Stimulated activated effector memory CD8-positive, alpha-beta T cell treated with anti-CD3 and anti-CD28 coated beads, Interleukin-12 subunit alpha, Interleukin-12 subunit beta, amount 100 ng/mL, for 72 hours (primary cell): ENCODE measurements at places on chromosomes 7 and 10.

- DNase-seq = no peak
Observed at GRCh38 chr7:99409806-99410205, 1.0 kb downstream of the BUD31 start.

GRCh38 chr7:100827330-100828226 is at the start of gene EPHB4:
Gene EPHB4 (minus strand): TSS chr7:100827523. CDS start chr7:100827030, 493 bp downstream.
- no peak for DNase-seq

DNA sequence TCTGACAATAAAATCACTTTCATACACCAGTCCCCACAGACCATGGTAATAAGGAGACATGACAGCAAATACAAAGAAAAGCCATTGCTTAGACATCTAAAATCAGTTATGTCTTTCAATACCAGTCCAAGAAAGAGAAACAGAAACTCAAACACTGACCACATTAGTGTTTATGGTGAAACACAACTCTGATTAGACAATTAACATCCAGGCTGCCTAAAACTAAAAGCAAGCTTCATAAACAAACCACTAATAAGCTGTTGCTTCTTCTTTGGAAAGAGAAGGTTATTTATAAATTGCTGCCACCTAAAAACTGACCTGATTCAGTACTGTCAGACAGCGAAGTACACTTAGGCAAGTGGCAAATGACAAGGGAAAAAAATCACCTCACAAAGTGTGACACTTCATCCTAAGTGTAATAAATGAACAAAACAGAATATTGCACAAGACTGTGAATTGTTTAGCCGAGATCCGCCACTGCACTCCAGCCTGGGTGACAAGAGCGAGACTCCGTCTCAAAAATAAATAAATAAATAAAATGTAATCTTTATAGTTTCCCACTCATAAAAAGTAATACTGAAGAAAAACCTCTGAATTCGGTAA is 277.4 kb downstream of the PARD3 start:
- DNase-seq = no peak

- no peak for DNase-seq
Observed at GRCh38 chr10:21985541-21985940, 18.0 kb downstream of the DNAJC1 start.

DNA sequence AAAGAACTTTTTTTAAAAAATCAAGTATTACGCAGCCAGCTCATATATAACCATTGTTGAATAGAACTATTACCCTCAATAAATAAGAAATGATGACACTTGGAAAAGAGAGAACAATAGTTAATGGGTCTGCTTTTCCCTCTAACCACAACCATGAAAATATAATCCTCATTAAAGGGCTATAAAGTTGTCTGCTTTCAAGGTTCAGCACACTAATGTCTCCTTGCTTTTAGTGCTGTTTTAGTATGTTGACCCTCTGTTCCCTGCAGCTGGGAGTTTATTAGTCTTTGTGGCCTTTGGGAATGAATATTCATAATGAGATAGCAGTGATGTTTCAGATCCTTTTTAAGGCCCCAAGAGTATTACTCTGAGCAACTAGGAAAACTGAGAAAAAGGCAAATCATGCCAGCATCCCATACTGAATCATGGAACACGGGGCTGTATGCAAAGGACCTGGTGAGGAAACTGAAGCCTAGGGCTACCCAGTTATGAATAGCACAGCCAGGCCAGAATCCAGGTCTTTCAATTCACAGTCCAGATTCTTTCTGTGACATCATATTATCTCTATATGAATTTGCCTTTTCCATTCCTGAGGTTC is 332.0 kb upstream of the LRGUK start:
- no peak for DNase-seq

DNA sequence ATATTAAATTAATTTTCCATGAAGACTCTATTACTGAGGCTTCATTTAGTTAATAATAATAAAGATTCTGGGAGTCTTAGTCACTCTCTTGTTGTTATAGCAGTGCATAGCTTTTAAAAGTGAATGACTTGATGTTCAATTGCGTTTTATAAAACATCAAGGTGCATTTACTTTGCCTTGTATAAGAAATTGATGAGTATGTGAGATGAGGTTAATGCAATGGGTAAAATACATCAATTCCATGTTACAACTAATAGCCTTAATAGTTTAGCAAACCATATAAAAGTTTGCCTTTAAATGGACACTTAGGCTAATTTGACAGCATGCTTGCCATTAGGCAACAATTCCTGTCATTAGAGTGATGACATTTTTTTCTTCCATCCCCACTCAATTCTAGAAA is 173.6 kb upstream of the TEX47 start:
- no peak for DNase-seq

DNA sequence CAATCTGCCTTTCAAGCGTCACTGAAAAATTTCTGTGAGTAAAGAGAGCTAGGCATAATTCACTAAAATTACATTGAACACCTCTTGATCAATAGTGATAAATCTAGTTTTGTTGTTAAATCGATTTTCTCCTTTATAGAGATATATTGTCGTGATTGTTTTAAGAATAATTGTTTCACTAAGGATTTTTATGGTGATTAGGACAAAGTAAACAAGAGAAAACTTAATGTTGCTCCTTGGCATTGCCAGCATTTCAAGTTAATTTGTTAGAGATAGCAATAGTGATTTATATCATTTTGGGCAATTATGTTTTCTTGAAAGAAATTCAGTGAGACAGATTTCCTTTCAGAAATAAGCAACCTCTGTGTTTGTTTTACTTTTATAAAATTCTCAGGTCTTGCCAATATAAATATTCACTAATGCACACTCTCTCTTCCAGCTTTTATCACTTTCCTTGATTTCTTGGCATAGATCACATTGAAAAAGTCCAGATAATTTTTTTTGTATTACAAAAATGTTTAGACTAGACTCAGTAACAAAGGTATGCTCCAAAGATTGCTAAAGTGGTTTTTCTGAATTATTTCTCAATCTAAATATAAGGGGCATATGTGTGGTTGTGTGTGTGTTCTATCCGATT is 538.7 kb downstream of the TFEC start:
- DNase-seq = no peak

GRCh38 chr7:73718438-73718881 is 1.0 kb downstream of the STX1A start:
- no peak for DNase-seq

GRCh38 chr10:69409968-69410367 is 6.8 kb downstream of the TACR2 start:
- DNase-seq = no peak

DNA sequence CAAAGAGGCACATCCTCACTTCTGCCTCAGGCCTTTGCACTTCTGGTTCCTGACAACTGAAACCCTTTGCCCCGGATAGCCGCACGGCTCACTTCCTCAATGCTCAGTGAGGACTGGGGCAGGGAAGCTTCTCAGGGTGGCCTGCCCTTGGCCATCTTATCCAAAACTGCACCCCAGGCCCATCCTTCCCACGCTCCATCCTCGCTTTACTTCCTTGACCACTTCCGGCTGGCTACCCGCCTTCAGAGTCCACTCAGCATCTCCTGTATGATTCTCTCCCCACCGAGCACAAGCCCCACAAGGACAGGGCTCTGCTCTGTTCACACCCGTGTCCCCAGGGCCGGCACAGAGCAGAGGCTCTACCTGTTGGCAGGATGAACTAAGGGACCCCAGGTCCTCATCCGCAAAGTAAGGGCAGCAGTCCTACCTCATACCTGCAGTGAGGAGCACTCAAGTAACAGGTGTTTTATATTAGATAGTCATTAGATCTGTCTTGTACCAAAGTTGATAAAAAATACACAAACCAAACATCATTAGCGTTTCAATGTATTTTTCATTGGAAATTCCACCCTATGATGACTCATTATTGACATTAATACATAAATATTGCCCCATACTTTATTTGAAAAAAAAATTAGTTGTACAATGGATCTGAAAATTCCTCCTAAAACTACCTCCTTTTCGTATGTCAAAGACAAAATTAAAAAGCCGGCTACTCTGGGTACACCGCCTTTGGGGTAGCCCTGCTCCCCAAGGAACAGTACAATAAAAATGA is 35.0 kb downstream of the GNA12 start:
- DNase-seq = no peak

DNA sequence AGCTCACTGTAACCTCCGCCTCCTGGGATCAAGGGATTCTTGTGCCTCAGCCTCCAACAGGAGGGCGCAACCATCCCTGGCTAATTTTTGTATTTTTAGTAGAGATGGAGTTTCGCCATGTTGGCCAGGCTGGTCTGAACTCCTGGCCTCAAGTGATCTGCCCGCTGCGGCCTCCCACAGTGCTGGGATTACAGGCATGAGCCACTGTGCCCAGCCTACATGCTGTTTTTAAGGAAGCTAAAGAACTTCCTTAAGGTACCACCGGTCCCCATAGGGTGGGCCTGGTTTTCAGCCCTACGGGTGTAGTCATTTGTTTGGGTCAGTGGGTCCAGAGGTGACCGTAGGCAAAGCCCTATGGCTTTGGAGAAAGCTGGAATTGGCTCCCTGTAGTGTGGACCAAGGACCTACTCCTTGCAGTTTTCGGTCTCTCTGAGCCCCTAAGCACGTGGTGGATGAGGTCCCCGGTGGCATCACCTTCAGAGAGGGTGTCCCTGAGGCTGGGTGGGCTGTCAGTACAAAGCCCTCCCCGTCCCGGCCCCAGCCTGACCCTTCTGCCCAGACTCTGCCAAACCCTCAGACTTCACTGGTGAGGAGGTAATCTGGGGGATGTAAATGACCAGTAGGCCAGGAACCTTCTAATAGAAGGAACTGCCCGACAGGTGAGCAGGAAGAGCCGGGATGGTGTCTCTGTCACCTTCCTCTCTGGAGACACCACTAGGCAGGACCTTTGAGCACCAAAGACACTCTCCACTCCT is 30.5 kb downstream of the ANXA11 start:
- no peak for DNase-seq

- DNase-seq = no peak
Observed at GRCh38 chr7:157389951-157390730, 53.3 kb downstream of the DNAJB6 start.

DNA sequence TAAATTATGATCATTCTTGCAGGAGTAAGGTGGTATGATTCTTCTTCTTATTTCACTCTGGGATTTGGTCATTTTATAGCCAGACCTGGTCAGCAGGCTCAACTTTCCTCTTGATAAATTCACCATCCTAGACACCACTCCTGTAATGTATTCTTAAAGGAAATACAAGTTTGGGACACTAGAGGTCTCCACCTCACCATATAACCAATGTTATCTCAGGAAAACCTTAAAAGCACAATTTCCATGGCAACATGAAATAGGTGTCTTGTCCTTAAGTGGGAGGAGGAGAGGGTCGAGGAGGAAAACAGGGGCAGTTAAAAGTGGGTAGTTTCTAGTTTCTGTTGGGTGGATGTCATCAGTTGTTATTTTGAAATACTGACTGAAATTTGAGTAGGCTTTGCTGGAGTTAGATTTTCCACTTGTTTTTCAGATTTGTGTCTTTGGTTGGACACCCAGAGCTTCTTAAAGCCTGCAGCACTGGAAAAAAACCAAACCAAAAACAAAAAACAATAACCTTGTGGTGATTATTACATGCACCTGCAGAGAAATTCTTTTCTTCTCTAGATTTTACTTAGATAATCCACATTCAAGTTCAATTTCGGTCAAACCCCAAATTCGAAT is 163.1 kb downstream of the PRKCQ start:
- DNase-seq = no peak

DNA sequence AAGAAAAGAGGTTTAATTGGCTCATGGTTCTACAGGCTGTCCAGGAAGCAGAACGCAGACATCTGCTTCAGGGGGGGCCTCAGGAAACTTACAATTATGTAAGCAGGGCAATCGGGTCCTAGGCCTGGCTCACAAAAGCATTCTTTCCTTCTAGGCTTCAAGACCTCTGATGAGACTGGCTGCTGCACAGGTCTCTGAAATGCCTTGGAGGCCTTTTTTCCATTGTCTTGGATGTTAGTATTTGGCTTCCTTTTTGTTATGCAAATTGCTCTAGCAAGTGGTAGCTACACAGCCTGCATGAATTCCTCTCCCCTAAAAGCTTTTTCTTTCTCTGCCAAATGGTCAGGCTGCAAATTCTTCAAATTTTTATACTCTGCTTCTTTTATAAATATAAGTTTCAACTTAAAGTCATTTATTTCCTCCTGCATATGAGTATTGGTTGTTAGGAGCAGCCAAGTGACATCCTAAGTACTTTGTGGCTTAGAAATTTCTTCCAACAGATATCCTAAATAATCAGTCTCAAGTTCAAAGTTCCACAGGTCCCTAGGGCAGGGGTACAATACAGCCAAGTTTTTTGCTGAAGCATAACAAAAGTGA is 83.1 kb upstream of the SEMA3A start:
- DNase-seq = no peak

DNA sequence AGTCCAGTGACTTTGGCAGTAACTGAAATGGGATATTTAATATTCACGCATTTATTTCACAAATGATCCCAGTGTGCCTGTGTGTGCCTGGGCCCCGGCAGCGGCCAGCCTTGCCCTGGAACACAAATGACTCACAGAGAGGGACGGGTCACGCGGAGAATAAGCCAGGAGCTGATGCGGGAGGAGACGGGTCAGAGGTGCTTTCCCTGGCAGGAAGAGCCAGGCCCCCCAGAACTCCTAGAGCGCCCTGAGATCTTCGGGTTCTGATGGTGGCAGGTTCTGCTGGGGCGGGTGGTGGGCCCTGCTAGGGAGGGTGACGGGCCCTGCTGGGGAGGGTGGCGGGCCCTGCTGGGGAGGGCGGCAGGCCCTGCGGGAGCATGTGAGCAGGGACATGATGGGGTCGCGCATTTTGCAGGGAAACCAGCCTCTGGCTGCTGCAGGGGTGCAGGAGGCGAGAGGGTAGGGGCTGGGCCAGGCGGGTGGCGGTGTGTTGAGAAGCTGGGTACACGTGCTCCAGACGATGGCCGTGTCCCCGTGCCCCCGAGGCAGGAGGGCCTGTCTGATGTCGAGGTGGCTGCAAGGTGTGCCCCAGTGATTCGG is 84.2 kb upstream of the DIP2C start:
- DNase-seq = no peak

- DNase-seq = peak; percentile 9
Observed at GRCh38 chr7:77651575-77652162, 44.6 kb upstream of the RSBN1L start.

- DNase-seq = no peak
Observed at GRCh38 chr10:119777686-119778085, 51.8 kb downstream of the INPP5F start.
